ENCODE measurements at places on chromosomes 13 and 19.

- no peak for DNase-seq
These were observed 12.8 kb upstream of the UPF3A start for GRCh38 chr13:114268344-114269280.

DNA sequence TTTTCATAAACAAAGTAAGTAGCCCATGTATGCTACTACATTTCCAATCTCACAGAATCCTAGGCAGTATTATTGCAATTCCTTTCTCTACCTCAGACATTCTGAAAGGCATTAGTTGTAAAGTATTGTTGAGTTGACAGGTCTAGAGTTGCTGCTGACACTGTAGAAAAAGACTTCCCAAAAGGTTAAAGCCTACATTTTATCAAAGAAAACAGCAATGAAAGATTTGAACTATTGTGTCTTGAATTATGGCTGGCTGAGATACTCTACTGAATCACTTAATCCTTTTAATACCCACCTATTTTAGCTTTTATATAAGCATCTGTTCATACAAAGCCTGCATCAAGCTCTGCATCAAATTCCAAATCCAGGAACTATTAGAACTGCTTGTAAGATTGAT is 1082.0 kb downstream of the OLFM4 start:
- DNase-seq: no peak

- DNase-seq: no peak
These were observed 21.0 kb upstream of the SLC35E1 start for GRCh38 chr19:16593181-16593580.

DNA sequence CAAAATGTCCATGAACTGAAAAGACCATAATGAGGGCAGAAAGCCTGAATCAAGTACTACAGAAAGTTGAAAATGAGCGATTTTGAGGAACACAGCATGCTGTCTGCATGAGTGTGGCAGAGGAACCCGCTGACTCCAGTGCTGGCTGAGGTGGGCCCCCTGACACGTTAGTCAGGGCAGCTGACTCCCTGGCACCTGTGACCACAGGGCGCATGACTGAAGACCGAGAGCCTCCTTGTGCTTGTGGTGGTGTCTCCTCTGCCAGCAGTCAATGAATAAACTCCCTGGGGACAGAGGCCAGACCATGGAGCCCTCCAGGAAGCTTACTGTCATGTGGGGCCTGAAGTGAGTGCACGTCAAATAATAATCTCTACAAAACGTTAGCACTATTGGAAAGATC is 38.4 kb upstream of the VSTM2B start:
- no peak for DNase-seq

DNA sequence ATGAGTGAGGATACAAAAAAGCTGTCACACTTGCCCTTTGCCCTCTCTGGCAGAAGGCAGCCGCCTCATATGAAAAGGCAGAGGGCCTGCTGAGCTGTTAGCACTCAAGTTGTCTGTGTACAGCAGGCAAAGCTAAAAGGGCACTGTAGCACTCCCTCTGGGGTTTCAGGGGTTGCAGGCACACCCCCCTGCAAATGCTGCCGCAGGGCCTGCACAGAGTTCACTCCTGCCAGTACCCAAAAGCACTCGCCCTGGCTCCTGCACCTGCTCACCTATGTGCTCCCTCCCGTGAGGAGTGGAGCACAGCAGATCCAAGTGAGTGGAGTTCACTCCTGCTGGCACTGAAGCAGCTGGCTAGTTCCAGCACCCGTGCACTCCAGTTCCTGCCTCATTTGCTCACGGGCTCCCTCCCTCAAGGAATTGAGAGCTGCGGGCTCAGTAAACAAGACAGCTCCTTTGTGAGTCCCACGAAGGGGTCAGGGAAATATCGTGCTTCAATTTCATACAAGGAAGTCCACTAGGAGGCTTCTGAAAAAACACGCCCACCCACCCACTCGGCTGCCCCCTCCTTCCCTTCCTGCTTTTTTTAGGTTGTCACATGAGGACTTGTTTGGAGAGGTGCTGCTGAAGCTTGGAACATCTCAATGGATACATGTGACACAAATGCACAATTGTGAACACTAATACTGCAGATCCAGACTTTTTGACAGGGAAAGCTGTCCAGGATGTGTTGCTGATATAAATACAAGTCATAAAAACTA is 9.9 kb upstream of the RCBTB2 start:
- DNase-seq: peak; percentile 55

DNA sequence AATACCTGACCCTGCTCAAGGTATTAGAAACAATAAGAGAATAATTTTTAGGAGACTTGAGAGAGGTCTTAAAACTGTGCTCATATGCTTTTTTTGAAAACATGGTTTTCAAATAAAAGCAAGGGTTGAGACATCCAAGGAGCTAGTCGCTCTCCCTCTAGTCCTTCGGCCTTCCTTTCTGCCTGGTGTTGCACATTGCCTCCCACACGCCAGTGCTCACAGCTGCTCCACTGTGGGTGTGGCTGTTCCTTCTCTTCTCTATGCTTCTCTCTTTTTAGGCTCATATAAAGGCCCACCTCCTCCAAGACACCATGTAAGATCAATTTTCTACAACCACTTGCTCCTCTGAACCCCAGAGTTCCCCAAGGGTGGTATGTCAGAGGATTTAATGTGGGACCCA is 352.6 kb downstream of the ENOX1 start:
- DNase-seq: no peak

GRCh38 chr13:99228737-99229691 is 28.4 kb downstream of the UBAC2 start:
- DNase-seq: no peak

DNA sequence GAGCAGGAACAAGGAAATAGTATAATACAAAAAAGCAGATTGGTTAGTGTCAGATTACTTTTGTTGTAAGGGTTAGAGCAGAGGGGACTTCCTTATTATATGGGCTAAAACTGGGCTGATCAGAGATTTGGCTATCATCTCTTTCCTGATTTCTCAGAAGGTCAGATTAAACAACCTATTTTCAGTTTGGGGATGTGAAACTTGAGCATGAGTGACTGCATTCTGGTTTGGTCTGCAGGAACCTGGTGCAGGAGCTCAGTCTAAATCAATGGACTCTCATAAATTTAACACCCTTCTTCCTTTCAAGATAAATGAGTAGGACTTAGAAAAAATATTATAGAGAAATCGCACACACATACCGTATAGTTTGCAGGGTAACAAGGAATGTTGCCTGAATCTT is 12.9 kb upstream of the RFXAP start:
- peak; percentile 47 for DNase-seq

GRCh38 chr19:13817018-13817614 is 21.9 kb downstream of the ZSWIM4 start:
- no peak for DNase-seq

GRCh38 chr19:47619763-47620162 is 10.8 kb downstream of the BICRA start:
- no peak for DNase-seq

GRCh38 chr19:23436944-23437343 is 41.7 kb upstream of the ZNF91 start:
- DNase-seq: no peak

DNA sequence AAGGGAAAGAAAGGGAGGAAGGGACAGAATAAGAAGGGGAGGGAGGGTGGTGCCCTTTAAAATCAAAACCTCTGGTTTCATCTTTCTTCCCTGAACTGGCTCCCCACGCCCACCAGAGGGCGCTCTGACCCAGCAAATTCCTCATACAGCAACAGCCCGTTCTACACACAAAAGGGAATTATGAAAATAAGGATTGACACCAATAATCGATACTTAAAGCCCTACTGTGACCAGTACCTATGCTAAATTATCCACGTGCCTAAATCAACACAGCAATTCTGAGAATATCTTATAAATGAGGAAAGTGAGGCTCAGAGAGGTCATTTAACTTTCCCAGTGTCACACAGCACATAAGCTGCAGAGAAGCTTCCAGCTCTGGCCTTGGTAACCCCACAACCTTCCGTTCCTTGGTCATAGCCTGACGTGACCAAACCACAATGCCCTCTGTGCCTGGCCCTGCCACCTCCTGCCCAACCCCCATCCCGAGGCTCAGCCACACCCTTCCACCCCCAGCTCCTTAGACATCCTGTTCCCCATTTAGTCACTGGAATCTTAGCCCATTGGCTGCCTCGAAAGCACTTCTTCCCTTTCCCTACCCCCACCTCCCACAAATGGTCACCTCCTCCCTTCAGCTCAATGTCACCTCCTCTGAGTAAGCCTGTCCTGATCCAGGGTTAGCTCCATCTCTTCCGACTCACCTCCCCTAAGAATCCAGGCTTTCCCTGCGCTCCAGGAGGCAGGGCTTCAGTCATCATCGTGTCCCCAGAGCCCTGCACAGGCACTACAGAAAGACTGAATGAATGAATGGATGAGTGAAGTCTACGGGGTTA is 34.2 kb upstream of the PNMA8B start:
- DNase-seq: peak; percentile 68

DNA sequence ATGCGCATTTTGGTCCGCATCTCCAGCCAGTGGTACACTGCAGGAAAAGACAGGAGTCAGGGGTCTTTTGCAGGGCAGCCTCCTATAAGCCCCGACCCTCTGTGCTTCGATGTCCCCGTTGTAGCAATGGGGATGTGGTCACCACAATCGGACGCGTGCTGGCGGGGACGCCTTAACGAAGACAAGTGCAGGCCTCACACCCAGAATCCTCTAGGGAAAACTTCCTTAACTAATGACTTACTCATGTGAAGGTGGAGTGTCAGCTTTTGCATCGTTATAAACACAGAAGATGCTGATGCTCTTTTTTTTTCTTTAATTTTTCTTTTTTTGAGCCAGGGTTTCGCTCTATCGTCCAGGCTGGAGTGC is 22.1 kb downstream of the VASP start:
- DNase-seq: no peak

DNA sequence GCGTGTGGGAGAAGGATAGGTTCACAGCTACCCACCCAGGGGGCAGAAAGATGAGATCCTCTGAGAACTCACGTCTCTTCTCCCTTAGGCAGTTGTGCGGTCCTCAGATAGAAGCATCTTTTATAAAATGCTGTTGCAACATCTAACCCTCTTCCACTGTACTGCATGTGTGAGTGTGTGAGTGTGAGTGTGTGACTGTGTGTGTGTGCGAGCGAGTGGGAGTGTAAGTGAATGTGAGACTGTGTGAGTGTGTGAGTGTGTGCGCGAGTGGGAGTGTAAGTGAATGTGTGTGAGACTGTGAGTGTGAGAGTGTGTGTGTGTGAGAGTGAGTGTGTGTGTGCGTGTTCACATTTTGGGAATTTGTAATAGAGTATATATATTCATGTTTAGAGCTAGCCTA is 55.6 kb upstream of the F7 start:
- no peak for DNase-seq

GRCh38 chr19:33161201-33161600 is 29.3 kb downstream of the WDR88 start:
- no peak for DNase-seq

GRCh38 chr19:49447485-49448431 is 3.9 kb downstream of the PIH1D1 start:
- no peak for DNase-seq

- DNase-seq: no peak
These were observed 83.7 kb upstream of the OBI1 start for GRCh38 chr13:78742659-78743058.

GRCh38 chr13:87999788-88000187 is 328.6 kb downstream of the SLITRK5 start:
- DNase-seq: no peak

DNA sequence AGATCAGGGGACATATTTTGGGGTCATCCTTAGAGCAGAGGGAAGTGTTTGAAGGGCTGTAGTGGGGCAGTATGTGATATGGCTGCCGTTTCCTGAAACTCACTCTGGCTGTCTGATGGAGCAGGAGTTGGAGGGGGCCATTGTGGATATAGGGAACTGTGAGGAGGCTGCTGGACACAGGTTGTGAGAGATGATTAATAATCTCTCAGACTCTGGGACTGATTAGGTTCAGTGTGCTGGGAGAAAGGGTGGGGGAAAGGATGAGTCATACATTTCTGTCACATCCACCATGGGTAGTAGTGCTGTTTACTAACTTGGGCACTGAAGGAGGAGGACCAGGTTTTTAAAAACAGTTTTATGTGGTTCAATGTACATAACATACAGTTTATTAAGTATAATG is 4.8 kb downstream of the B3GLCT start:
- no peak for DNase-seq

DNA sequence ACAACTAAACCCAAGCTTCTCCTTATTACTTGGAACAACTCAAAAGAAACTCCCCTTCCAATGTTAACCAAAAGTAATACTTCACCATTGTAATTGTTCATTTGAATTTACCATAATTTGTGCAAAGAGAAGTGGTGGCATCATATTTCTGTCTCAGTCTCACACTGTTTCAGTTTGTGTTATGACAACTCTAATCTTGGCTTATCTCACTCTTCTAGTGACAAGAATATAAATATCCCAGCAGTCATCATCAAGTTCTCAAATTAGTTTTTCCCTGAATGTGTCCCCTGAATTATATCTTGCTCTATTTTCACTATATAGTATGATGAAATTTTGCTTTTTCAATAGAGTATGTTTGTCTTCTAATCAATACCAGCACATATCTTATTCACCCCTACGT is 681.4 kb upstream of the PRR20A start:
- DNase-seq: no peak

DNA sequence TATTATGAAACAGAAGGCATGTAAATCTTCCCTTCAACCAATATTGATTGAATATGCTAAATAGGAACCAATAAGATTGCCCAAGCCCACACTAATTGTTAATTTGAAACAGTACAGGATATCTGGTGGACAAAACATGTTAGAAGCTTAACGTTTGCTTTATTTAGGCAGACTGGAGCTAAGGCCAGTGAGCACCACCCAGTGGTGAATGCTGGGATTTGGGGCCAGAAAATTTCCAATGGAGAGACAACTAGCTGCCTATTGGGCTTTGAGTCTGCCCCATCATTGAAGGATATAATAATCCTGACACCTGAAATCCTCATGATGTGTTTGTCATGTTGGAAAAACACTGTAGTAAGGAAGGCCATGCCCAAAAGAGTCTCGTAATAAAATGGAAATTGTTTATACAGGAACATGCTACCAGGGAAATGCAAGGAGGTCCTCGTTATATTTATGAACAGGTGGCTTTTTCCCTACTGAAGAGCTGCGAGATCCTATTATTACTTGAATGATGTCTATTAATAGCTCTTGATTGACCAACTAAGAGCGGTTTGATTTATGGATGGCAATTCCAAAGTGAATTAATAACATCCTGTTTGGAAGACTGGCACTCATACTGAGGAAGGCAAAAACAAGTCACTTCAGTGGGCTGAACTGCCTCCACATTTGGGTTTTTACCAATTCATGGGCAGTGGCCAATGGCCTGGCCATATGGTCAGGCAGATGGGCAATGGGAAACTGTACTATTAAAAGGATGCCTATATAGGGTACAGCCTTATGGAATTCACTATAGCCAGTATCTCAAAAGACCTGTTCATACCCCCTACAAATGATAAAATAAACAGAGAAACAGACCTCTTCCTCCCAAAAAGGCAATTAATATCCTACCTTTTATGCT is 8.7 kb downstream of the SIGLECL1 start:
- DNase-seq: peak; percentile 58

Measured in pons (tissue), 1 donor.